ENCODE measurements at places on chromosomes 5 and 9. TPM values are rescaled to one million over a fixed set of nuclear protein-coding genes. Genes with fewer than 3 reads are reported as not detected.

GRCh38 chr5:1770443-1770802 is 29.2 kb downstream of the MRPL36 start:
- DNase-seq, result no peak

CCL27 gene
- not detected for total RNA-seq

DNA sequence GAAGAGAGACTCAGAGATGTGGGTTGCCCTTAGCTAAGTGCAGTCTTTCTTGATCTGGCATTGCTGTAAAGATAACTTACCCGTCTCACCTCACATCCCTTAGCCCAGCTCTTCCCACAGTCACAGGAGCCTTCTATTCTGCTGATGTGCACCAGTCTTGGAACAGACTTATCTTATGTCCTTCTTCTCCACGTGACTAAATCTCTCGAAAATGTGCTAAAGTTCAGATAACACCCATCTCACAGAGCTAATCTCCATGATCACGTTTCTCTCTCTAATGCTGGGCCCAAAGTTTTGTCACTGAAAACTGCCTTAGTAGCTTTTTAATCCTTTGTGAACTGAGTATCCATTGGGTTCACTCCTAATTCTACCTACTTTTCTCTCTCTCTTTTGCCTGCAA is 16.7 kb downstream of the SLC36A1 start:
- no peak for DNase-seq

DNA sequence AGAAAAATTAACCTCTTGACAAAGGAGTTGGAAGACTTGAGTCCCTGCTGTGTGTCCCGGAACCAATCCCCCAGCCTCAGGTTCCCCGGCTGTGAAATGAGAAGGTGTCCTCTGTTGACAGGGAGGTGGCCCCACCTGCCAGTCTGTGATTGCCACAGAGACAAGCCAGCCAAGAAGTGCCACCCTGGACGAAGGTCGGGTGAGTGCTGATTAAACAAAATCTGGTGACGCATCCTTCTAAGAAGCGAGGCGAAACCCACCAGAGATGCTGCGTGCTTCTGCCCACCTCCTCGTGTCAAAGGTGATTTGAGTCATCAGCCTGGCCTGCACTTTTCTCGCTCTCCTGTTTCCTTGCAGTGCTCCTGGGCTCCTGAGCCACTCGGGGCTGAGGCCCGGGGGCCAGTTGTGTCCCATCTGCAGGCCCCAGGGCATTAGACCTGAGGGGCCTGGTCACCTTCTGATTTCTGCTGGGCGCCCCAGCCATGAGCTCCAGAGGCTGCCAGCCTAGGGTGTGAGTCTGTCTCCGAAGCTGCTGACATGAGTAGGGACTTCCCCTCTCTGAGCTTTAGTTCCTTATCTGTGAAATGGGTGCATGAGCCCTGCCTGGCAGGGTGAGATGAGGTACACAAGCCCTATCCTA is 28.7 kb downstream of the NEK6 start:
- DNase-seq, result peak; percentile 68

C5orf46 gene
- not detected for total RNA-seq

DNA sequence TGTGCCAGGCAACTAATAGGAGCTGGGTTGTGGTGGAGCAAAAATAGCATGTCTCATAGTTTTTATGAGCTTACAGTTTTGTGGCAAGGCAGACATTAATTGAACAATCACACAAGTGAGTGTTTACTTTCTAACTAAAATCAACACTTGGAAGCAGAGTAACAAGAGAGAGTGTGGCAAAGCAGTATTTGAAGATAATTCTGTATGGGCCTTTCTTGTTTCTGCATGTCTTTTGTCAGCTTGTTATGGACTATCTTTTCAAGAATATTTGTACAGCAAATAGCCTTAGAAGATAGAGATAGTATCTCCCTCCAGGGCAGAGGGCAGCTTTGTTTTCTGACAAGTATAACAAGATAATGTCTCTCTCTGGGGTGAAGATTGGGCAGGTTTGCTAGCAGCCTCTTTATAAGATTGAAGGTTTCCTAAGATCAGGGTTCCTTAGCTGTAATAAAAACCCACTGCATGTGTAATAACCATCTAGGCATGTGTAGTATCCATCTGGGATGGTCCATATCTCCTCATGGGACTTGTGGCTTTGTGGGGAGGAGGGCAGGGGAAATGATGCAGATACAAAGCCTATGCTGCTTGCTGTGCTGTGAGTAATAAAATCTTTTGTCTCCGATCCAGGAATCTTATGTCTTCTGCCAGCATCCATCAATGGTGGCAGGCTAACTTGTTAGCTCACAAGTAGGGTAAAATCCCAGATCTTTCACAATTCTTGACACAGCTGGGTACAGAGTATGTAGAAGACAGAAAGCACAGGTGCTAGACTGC is 479.9 kb downstream of the KDM4C start:
- DNase-seq, result no peak

DNA sequence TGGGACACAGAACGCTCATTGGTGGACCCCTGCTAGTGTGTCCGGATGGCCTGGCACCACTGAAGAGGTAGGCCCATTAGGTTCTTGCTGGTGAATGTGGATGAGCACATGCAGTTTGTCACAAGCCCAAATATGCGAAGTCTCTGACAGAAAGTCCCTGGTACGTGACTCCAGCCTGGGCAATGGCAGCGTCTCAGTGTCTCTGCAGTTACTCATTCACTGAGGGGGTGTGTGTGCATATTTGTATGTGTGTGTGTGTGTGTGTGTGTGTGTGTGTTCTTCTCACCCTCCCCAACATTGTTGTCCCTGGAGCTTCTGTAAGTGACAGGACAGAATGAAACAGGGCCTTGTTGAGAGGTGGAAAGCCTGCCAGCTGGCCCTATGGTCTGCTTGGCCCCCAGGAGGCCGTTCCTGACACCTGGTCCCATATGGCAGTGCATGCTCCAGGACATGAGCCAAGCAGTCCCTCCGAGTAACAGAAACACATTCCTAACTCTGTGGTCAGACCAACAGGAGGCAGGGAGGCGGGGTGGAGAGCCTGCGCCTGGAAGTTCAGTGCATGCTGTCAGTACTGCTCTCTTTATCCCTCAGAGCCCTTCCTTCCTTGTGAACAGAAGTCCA is 169.9 kb downstream of the SLC28A3 start:
- DNase-seq, result no peak

DNA sequence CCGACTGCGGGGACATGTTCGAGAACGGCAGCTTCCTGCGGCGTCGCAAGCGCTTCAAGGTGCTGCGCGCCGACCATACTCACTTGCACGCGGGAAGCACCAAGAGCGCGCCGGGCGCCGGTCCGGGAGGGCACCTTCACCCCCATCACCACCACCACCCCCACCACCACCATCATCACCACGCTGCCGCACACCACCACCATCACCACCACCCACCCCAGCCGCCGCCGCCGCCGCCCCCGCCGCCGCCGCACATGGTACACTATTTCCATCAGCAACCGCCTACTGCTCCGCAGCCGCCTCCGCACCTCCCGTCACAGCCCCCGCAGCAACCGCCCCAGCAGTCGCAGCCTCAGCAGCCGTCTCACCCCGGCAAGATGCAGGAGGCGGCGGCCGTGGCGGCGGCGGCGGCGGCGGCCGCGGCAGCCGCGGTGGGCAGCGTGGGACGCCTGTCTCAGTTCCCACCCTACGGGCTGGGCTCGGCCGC is 514 bp downstream of the FOXB2 start:
- no peak for DNase-seq

PCDHA3 gene
- total RNA-seq, result under 0.01 TPM

- DNase-seq, result no peak
Measured at GRCh38 chr5:87877023-87877422, 391.6 kb downstream of the TMEM161B start.

IRX4 gene
- total RNA-seq, result not detected

APBA1 gene
- 0.27 TPM for total RNA-seq

CNTFR gene
- not detected for total RNA-seq

TLE1 gene
- 2.7 TPM for total RNA-seq

CAVIN4 gene
- under 0.01 TPM for total RNA-seq

DNA sequence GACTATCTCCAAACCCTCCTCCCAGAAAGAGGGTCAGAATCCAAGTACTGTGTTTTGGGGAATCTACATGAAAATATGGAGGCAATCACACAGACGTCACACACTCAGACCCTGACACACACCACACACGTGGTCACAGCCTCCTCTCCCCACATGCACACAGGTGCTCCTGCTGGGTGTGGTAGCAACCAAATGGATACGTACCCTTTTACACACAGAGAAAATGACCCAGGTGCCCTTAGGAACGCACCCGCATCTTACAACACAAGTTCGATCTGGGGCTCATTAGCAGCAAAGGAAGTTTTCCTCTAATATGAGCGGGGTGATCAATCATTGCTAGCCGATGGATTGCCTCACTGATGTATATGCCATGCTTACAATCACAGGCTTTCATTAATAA is 480.2 kb upstream of the KLF4 start:
- DNase-seq, result no peak

DNA sequence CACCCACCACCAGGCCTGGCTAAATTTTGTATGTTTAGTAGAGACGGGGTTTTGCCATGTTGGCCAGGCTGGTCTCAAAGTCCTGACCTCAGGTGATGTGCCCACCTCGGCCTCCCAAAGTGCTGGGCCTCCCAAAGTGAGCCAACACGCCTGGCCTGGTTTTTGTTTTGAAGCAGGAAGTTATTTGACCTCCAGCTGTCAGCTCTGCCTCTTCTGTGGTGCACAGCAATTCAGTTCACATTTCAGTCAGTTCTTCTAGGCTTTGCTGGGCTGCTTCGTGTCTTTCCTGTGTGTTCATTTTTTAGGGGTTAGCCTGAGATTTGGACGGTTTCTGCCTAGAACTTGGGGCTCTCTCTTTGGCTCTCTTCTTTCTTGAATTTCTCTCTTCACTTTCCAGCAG is 8.9 kb downstream of the LCN1 start:
- no peak for DNase-seq
